ENCODE measurements at places on chromosomes 7 and 10.
A peak's percentile ranks its signal among the peaks of the same experiment; 100 is the strongest.

GRCh38 chr7:96143495-96144259 lies 178.2 kb downstream of the SLC25A13 start:
- DNase-seq = peak; percentile 86

DNA sequence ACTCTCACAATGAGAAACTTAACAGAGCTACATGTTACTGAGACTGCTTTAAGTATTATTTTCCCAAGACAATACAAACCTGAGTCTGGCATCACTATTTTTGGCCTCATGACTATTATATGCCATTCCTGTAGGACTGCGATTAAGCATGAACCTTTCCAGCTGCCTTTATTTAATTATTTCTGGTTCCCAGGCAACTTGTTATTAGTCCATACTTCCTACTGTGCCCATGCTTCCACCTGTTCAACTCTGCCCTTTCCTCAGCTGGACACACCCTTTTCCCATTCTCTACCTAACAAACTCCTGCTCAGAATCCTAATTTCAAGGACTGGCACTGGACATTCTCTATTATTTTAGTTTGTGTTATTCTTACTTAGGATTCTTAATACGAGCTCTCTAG lies 8.1 kb upstream of the CROT start:
- DNase-seq = no peak

- no peak for DNase-seq
These were observed 13.4 kb downstream of the LRRC17 start for GRCh38 chr7:102925976-102926782.

DNA sequence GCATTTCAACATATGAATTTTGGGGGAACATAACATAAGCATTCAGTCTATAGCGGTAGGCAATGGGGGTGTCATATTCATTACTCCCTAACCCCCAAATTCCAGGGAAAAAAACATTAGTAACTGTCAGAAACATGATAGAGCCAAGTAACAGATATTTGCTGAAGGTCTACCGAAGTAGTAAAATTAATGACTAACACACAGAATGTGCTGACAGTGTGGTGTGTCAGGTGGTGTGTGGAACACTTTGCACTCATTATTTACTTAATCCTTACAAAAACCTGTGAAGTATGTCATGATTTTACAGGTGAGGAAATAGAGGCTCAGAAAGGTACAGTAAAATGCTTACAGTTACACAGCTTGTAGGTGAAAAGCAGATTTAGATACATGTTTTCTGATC lies 85.4 kb upstream of the RHOBTB1 start:
- no peak for DNase-seq

DNA sequence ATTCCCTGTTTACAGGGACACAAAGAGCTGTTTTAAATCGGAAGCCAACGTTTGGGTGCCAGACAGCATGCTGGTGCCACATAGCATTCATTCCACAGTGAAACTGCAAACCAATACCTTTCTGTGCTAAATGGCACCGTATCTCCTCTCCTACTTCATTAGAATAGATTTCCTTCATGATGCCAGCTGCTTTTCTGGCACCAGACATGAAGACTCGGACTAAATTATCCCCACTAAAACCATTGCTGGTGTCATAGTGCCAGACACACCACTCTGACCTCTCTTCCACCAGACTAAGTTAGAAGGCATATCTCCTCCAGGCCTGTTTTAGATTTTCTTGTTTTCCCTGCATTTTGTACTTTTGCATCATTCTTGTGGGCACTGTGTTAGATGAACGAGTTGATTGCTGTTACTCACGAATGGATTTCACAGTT lies 155.1 kb downstream of the ETV1 start:
- peak; percentile 10 for DNase-seq

DNA sequence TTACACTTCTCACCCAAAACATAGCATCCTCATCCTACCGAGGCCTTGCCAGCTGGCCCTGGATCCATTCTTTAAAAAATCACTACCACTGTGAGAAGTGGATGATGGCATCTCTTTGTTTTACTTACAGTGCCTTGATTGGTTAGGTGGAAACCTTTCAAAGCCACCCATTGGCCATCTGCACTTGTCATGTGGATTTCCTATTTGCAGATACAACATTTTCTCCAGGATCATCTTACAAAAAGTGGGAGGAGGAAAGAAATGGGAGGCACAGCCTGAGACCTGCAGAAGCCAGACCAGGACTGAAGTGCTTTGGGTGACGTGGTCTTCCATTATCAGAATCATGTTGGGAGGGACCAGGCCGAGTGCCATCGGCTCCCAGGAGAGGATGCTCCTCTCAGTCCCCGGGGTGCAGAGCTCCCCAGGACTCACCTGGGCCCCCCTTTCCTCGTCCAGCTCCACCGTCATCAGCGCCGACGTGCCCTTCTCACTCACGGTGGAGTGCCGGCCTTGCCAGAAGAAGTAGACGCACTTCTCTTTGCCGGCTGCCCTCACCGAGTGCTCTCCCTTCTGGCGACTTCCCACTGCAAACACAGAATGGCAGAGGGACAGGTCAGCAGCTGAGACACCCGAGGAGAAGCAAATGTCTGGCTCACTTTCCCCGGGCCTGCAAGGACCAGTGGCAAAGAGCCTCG lies 161.2 kb downstream of the SVIL start:
- no peak for DNase-seq

DNA sequence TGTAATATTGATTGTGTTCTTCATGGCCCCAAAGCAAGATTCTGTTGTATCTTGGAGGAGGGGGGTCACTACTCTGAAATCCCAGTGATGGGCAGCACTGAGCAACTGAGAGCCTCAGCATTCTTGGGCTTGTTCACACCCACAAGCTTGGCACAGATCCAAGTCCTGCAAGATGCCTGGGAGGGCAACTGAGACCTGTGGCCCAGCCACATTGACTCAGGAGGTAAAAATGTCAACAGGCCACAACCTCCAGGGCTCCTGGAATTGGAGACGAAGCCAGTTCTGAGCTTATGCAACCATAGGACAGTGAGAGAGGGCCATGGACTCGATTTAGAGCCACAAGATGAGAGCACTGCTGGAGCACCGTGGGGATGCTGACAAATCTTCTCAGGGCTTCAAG lies 3.1 kb upstream of the DOCK1 start:
- no peak for DNase-seq

- no peak for DNase-seq
These were observed 283.7 kb upstream of the HGF start for GRCh38 chr7:82053453-82054032.

DNA sequence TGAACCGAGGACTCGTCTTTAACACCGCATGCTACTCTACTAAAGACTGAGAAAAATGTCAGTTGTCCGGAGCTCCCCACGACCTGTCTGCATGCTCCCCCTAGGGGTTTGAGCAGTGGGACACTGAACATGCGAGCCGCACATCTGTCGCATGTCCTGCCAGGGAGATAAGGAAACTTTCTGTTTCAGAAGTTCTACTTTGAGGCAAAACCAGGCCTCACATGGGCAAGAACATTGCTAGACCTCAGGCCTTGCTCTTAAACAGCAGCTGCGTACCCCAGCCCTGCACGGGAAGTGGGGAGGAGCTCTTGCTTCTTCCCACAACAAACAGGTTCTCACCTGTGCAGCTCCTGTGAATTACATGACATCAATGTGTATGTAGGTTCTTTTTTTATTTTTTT lies 30.3 kb upstream of the HERPUD2 start:
- no peak for DNase-seq

GRCh38 chr10:15879663-15880062 lies 19.4 kb upstream of the MINDY3 start:
- DNase-seq = no peak

DNA sequence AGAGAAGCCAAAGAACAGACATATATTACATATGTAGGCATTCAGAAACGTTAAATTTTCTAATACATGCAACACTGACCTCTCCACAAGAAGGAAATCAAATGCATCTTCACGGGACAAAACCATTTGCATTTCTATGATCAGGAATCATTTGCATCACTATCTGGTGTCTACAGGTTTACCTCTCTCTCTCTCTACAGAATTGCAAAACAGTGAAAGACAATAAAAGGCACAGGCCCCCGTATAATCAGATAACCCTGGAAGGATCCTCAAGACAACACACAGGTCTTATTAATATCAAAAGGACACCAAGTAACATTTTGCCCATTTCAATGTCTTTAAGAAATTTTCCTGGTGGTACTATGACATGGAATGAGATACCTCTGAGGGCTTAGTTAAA lies 306.3 kb downstream of the GPAM start:
- DNase-seq = no peak

GRCh38 chr10:47330804-47331203 lies 8.6 kb downstream of the GDF2 start:
- DNase-seq = no peak

GRCh38 chr10:47040681-47041080 lies 129.5 kb downstream of the PTPN20 start:
- no peak for DNase-seq

GRCh38 chr7:92633211-92633906 lies 43.2 kb upstream of the FAM133B start:
- peak; percentile 21 for DNase-seq

DNA sequence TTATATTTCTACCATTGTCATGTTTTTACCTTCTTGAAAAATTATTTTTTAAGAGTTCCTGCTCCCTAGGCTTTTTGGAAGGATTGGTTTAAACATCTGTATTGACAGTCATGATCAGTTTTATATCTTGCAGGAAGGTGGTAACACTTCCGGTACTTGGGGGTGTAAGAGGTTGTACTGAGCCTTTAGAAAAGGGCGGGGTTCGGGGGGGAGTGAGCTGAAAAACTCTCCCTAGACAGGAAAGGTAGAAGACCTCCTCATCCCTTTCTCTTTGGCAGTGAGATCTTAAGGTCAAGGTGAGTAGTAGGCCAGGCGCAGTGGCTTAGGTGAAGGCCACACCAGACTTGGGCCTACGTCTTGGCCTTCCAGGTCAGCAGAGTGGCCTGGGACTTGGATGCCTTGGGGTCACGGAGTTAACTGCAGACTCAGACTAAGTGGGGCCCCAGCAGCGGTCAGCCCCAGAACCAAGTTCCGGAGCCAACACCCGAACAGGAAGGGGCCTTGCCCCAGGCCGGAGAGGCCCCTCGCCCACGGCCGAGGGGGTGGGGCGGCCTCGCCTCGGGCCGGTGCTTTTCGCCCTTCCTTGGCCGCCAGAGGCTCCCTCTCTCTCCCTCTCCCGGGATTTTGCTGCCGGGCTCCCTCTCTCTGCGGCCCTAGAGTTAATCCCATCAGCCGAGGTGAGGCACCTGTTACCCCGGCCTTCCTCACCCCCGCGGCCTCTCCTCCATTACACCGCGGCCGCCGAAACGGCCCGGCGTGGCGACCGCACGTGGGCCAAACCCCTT lies at the start of gene PPP1R9A:
TSS of gene PPP1R9A (plus strand) at position 569 of the 785 bp plus-strand sequence. CDS start 2,520 bp downstream, outside the sequence.
- peak; percentile 79 for DNase-seq

- DNase-seq = no peak
These were observed 18.0 kb upstream of the FGL2 start for GRCh38 chr7:77217474-77218185.

- DNase-seq = peak; percentile 41
These were observed 357.6 kb downstream of the DPP6 start for GRCh38 chr7:154409703-154410311.

GRCh38 chr7:124912972-124913371 lies 16.7 kb downstream of the POT1 start:
- no peak for DNase-seq

DNA sequence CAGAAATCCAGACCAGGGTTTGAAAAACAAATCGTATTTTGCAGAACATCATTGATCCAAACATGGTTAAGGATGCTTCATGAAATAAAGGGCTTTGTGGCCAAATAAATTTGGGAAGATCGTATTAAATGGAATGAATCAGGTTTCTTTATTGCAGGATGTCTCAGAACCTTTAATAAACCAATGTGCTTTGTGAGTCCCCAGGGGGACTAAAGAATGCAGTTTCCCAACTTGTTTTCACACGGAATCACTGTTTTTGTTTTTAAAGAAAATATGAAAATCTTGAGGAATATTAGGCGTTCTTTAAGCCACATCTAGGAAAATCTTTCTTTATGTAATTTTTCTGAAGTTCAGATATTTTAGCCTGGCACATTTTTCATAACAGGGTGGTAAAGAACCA lies 16.8 kb upstream of the CCDC172 start:
- DNase-seq = no peak

GRCh38 chr10:51832652-51833383 lies 133.4 kb upstream of the CSTF2T start:
- no peak for DNase-seq

All from ELF-1 (cell line).